ENCODE measurements at places on chromosomes 2 and 18. TPM values are rescaled to one million over a fixed set of nuclear protein-coding genes. Genes with fewer than 3 reads are reported as not detected.

The CYRIA gene
- 2.7 TPM for total RNA-seq

The KIF1A gene
- 2.1 TPM for total RNA-seq

The CCL20 gene
- 5.3 TPM for total RNA-seq

The SYT4 gene
- total RNA-seq, result not detected

The NXPH2 gene
- total RNA-seq, result not detected

The KCNG2 gene
- total RNA-seq, result not detected

The TANK gene
- 90.3 TPM for total RNA-seq

The KDSR gene
- total RNA-seq, result 90.1 TPM

The EFEMP1 gene
- not detected for total RNA-seq

The ITGAV gene
- 8.7 TPM for total RNA-seq

The DCDC2C gene
- not detected for total RNA-seq

The C2orf66 gene
- total RNA-seq, result 0.53 TPM

The DIPK1C gene
- not detected for total RNA-seq

The SULT1C4 gene
- not detected for total RNA-seq

The CNNM4 gene
- total RNA-seq, result 8.9 TPM

The RESP18 gene
- total RNA-seq, result not detected

The FAM228A gene
- total RNA-seq, result 0.30 TPM

The ERCC3 gene
- total RNA-seq, result 51.8 TPM

The SPC25 gene
- total RNA-seq, result 50.5 TPM

The FAM110C gene
- 2.1 TPM for total RNA-seq

The TUBB8B gene
- total RNA-seq, result not detected

The EN1 gene
- total RNA-seq, result not detected

The TPO gene
- total RNA-seq, result not detected

The CDCA7 gene
- 18.1 TPM for total RNA-seq

The GALNT13 gene
- not detected for total RNA-seq

The ALPI gene
- total RNA-seq, result not detected

The ASB18 gene
- total RNA-seq, result not detected

The ATP6V1B1 gene
- total RNA-seq, result not detected

The HOXD13 gene
- total RNA-seq, result not detected

The PSMA8 gene
- 0.73 TPM for total RNA-seq

The LAMA1 gene
- total RNA-seq, result not detected

The FEV gene
- total RNA-seq, result not detected

The AAMP gene
- 68.4 TPM for total RNA-seq

Measured in activated naive CD4-positive, alpha-beta T cell treated with anti-CD3 and anti-CD28 coated beads, Interleukin-2, amount 50 U/mL, for 72 hours (primary cell).